ENCODE measurements at places on chromosomes 16 and 17. TPM values are rescaled to one million over a fixed set of nuclear protein-coding genes. Genes with fewer than 3 reads are reported as not detected.

The CUEDC1 gene
- 4.9 TPM for polyA plus RNA-seq

DNA sequence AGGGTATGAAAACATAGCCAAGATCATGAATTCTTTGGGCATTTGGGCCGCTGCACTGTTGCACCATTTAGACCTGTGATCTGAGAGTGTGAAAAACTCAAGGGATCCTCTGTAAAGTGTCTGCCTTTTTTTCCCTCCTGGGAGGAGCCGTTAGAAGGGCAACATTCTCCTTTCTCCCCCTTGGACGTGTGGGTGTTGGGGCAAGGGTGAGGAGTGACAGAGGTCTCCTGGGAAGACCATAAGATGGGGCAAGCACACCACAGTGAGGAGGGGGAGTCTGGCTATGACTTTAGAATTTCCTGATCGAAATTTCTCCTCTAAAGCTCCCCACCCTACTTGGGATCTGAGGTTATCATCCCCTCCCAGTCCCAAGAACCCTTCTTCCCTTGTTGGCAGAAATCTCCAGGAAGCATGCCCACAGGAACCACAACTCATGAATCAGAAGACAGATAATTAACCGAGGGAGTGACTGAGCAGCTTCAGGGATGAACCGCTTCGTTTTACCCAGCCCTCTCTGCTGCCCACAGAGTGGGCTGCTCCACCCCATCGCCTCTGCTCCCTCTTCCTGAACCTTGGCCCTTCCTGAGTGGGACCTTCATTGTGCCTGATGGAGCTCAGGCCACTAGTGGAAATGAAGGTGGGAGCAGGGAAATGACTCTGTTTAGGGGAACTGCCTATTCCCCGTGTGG, 4.2 kb downstream of the ITGB3 start:
- peaks cover 14% of the 10 kb centered on the region for H3K4me1 ChIP-seq
- no peak for DNase-seq
- H3K36me3 ChIP-seq: no peaks in the 10 kb centered on the region
- no peak overlapping the region for H3K4me3 ChIP-seq
- H3K27ac ChIP-seq: no peak overlapping the region

GRCh38 chr17:81460856-81461460, 51.6 kb downstream of the ACTG1 start:
- no peak overlapping the region for H3K4me3 ChIP-seq
- DNase-seq: no peak
- no peak overlapping the region for H3K27ac ChIP-seq
- no peaks in the 10 kb centered on the region for H3K4me1 ChIP-seq
- H3K36me3 ChIP-seq: no peaks in the 10 kb centered on the region
- no peaks in the 10 kb centered on the region for H3K27me3 ChIP-seq

The TMEM94 gene
- 20.9 TPM for polyA plus RNA-seq

DNA sequence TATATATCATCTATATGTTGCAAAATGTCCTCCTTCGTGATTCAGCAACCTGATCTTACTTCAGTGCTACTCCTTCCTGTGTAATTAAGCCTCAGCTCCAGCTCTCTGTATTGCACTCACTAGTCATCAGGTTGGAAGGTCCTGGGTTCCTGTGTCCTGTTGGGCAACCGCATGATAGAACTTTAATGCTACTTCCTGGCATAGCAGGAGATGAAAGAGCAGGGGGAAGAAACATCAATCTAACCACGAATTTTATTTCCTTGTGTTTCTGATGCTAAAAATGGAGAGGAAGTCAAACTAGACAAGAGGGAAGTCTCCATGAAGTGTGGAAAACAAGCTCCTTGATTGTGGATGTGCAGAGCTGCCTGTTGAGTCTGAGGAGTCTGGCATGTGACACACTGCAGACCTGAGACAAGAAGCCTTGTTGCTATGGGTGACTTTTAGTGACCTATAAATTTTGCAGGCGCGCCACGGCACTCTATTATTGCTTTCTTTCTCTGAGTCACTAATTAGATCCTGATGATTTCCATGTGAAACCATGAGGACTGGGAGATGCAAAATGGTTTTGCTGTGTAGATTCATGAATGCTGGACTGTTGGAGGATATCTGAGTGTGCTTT, 25.6 kb downstream of the IGSF6 start:
- no peaks in the 10 kb centered on the region for H3K27me3 ChIP-seq
- no peaks in the 10 kb centered on the region for H3K4me1 ChIP-seq
- H3K36me3 ChIP-seq: peaks cover 12% of the 10 kb centered on the region
- no peak for DNase-seq

The ABCC12 gene
- polyA plus RNA-seq: not detected

DNA sequence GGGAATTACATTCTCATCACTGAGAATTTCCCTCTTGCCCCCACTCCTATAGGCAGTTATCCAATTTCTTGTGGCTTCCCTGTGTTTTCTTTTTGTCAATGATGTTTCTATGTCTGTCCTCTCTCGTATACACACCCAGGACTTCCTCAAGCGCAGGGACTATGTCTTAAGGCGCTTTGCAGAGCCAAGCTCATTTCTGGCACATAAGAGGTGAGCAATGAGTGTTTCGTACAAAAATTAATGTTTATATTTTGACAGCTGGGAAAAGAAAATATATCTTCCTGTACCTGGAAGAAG, 947 bp downstream of the DDX42 start:
- no peak for DNase-seq
- H3K27me3 ChIP-seq: no peaks in the 10 kb centered on the region
- no peaks in the 10 kb centered on the region for H3K36me3 ChIP-seq
- peak overlapping the region; percentile 95 for H3K27ac ChIP-seq

DNA sequence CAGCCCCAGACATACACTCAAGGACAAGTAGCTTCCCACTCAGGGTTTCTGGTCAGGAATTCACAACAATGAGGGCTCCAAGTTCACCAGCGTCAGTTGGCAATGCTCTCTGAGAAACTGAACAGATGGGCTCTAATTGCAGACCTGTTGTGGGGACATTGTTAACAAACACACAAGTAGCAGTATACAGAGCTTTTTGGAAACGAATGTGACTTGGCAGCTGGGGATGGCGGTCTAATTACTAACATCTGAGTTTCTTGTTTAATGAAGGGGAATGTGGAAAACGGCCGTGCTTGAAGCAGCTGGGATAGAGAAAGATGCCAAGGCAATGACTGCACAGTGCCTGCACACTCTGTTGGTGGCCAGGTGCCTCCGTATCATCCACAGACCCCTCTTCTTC, 316.1 kb upstream of the IRX3 start:
- no peaks in the 10 kb centered on the region for H3K36me3 ChIP-seq
- no peak for DNase-seq

Measured in liver (tissue), 10 donors.